Stimulated activated CD4-positive, alpha-beta T cell treated with anti-CD3 and anti-CD28 coated beads, Interleukin-15, amount 100 ng/mL, for 1 hour (primary cell): ENCODE measurements at places on chromosomes 1 and 21.

GRCh38 chr1:179021873-179022272, 3.8 kb upstream of the FAM20B start:
- DNase-seq: no peak

DNA sequence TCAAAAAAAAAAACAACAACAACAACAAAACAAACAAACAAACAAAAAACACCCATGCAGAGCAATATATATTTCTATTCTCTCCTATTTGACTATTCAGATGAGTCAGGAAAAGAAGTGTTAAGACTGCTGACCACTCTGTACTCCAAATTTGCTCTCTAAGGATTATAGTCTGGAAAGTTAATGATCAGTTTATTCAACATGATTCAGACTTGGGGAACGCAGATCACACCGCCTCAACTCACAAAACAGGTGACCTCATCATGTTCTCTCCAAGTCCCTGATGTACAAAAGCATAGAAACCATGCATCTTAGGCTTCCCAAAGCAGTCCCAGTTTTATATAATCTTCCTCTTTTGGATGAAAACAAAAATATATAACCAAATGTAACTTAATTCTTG, 51.9 kb upstream of the PRRC2C start:
- DNase-seq: no peak

DNA sequence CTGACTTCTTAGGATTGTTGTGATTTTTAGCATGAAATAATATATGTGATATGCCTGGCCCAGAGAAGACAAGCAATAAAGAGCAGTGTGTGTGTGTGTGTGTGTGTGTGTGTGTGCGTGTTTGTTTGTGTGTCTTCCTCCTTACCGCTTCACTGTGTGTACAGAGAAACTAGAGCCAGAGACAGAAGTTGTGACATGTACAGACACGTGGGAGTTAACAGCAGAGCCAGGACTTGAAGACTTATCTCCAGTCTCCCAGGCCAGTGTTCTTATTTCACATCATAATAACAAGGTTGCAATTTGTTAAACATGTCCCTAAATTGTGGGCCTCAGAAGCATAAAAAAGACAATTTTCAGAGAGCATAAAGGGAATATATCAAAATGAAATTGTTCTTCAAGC, 192.0 kb upstream of the JUN start:
- no peak for DNase-seq

DNA sequence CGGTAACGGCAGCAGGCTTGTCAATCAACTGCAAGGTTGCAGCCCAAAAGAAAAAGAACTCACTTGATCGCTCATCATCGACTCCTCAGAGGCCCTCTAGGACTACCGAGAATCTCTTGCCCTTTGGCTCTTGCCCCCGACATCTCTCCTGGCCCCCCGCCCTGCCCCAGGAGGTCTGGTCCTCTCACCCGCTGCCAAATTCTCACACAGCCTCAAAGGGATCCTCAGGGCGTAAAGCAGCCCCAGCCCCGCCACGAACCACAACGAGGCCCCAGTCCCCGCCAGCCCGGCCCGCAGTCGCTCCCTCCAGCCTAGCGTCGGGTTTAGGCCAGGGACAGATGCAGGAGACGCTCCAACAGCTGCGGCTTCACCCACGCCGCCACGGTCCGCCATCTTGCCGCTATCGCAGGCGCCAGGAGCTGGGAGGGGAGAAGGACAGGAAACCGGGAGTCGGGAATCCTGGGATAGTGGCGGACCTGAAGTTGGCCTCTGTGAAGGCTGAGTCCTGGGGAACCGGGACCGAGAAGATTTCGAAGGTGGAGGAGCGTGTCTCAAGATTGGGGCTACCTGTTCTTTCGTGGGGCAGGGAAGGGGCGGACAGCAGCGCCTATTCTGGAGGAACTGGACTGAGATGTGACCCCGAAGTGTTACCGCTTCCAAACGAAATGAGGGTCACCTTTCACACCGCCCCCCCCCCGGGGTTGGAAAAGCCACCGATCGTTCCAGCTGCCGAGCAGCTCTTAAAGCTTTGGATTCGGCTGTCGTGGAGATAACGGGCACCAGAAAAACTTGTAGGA, at the start of gene ST7L:
ST7L (minus strand) TSS at position 421 of the 797 bp plus-strand sequence; CDS start at position 393, 28 bp downstream.
- DNase-seq: peak; percentile 45

- DNase-seq: no peak
Measured at GRCh38 chr1:66637146-66637545, 103.2 kb downstream of the SGIP1 start.

DNA sequence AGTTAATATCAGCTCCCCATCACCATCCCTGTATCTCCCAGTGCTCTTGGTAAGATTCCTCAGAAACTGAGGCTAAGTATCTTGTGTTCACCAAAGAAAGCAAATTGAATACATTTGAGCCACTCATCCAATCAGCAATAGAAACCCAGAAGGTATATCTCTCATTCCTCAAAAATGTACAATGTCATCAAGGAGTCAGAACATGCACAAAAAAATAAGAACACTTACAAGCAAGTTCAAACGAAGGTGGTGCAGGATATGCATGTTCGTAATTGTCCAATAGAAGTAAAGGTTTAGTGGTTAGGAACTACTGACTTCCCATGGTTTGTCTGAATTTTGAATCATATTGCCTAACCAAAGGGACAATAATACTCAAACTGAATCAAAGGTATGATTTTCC, 24.3 kb downstream of the RXRG start:
- DNase-seq: no peak

GRCh38 chr1:244297087-244297486, 154.6 kb downstream of the ADSS2 start:
- DNase-seq: no peak

DNA sequence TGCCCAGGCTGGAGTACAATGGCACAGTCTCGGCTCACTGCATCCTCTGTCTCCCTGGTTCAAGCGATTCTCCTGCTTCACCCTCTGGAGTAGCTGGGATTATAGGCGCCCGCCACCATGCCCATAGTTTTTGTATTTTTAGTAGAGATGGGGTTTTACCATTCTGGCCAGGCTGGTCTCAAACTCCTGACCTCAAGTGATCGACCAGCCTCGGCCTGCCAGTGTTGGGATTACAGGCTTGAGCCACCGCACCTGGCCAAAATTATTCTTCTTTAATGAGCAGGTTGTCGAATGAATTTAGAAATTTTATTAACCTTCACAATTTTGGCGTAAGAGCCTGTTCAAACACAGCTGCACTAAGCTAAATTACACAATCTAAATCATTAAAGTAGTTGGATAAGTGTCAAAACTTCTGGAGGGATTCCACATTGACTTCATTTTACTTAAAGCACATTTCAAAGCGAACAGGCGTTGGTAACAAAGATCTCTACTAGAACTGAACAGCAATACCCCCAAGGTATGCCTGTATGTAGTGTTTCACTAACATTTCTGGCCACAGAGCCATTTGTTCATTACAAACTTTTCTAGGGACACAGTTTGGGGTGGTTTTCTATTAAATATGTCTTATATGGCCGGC, 5.2 kb upstream of the CTH start:
- DNase-seq: no peak

DNA sequence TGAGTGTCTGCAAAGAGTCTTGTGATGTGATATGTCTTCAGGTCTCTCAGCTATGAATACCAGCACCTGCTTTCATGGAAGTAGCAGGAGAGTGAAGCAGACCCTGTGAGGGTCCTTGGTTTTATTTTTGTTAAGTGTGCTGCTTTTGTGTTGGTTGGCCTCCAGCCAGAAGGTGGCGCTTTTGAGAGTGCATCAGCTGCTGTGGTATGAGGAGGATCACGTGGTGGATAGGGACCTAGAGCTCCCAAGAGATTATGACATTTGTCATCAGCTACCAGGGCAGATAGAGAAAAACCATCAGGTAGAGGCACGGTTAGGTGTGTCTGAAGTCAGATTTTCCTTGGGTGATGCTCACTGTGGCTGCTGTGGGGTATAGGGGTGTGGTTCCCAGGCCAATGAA, 1232.1 kb downstream of the MRPL39 start:
- DNase-seq: no peak

GRCh38 chr1:228256626-228257375, 49.0 kb downstream of the OBSCN start:
- DNase-seq: no peak

GRCh38 chr1:201258763-201259230, 24.5 kb upstream of the PKP1 start:
- no peak for DNase-seq

- DNase-seq: no peak
Measured at GRCh38 chr1:25662061-25662460, 45.5 kb downstream of the MAN1C1 start.

GRCh38 chr1:165443539-165444311, 1.2 kb downstream of the RXRG start:
- DNase-seq: no peak
